ENCODE measurements at places on chromosomes 5 and 9.

- DNase-seq: no peak
Measured at GRCh38 chr5:172350212-172351181, 66.9 kb upstream of the UBTD2 start.

DNA sequence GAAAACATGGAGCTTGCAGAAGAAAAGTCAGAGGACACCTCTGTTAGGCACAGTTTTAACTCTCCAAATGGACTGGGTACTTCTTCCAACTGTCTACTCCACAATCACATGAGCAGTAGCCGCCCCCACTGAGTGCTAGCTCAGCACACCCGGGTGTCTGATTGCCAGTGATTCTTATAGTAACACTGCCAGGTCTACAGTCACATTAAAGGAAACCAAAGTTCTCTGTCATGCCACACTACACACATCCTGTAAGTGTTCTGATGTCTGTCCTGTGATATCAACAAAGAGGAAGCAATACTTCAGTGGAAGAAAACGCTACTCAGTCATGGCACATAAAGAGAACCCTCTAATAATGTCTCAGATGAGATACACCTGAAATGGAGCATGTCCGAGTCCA is at the start of gene HAVCR2:
HAVCR2 (minus strand) TSS at position 69 of the 400 bp plus-strand sequence; CDS start at position 8, 61 bp downstream.
- DNase-seq: peak; percentile 68

GRCh38 chr5:172175263-172175719 is 12.7 kb downstream of the STK10 start:
- peak; percentile 66 for DNase-seq

GRCh38 chr5:3590967-3591900 is 4.4 kb upstream of the IRX1 start:
- no peak for DNase-seq

DNA sequence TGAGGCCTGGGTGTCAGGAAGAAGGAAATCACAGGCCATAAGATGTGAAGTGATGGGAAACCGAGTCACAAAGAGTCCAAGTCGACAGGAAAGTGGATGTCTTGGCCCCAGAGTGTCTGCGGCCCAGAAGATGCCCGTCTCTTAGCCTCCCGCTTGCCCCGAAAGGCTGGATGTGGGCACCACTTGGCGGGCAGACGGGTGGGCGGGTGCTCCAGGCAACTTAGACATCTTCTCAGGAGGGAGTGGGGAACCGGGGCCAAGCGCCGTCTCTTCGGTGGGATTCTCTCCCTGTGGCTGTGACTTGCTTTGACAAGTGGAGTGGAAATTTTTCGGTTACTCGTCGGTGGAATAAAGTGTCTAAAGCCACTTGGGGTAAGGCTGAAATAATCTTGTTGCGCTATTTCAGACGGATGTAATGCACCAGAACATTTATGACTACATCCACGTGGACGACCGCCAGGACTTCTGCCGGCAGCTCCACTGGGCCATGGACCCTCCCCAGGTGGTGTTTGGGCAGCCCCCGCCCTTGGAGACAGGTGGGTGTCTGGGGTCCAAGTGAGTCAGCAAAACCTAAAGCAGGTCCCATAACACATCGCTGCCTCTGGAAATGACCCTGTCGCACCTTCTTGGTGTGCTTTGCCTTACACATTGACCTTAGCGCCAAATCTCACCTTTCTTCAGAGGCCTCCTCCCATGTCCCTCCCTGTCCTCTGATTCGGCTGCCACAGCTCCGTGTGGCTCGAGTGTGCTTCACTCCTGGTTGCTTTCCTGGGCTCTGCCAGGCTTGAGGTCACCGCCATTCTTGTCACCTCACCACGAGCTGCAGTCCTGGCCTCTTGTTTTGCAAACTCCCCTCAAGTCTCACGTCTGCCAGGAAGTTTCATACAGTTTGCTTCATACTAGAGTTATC is 20.4 kb upstream of the EXOC3 start:
- DNase-seq: no peak

DNA sequence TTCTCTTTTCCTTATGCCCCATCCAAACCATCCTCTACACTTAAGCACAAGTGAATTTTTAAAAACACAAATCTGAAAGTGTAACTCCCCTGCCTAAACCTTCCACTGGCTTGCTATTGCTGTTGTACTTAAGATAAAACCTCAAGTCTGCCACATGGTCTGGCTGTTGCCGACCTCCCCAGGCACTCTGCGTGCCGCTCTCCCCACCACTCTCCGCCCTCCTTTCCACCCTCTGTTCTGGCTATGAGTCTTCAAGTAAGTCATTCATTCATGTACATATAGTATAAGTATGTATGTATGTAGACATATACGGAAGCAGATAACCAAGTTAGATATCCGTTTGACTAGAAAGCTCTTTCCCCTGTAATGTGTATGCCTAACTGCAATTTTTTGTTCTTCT is 94.7 kb upstream of the ANKRD55 start:
- DNase-seq: no peak
